ENCODE measurements at places on chromosomes 7 and 10. TPM values are rescaled to one million over a fixed set of nuclear protein-coding genes. Genes with fewer than 3 reads are reported as not detected.

DNA sequence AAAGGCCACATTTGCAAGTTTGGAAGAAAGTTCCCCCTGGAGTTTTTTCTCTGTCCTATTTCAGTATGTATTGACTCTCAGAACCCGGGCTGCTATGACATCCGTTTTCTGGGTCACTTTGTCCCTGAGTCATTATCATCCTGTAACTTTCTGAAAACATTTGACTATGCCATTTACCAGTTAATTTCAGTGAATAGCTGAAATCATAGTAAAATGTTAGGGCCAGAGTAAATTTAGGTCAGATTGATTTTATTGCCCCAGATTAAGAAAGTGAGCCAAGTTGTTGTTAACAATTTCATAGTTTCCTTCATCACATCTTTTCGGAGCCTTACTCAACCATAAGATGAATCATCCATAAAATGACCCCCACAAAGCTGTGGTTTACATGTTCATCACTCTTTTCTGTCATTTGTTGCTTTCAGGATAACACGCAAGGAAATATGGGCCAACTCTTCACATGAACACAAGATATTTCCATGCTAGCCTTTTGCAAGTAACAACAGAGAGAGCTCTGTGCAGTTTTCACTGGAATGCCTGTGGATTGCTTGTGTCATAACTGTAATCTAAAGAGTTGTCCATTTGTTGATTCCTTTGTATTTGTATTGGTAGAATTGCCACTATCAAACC, 3.9 kb upstream of the MACC1 start:
- H3K4me1 ChIP-seq, result peaks cover 35% of the 10 kb centered on the region
- no peak overlapping the region for H3K4me3 ChIP-seq
- DNase-seq, result no peak
- H3K27me3 ChIP-seq, result no peaks in the 10 kb centered on the region

- H3K4me3 ChIP-seq, result no peak overlapping the region
- no peak overlapping the region for H3K27ac ChIP-seq
- no peaks in the 10 kb centered on the region for H3K27me3 ChIP-seq
- no peaks in the 10 kb centered on the region for H3K36me3 ChIP-seq
- H3K4me1 ChIP-seq, result peaks cover 16% of the 10 kb centered on the region
These were observed 305.8 kb upstream of the KCND2 start for GRCh38 chr7:119967221-119967620.

- no peak for DNase-seq
- no peak overlapping the region for H3K27ac ChIP-seq
- H3K4me3 ChIP-seq, result no peak overlapping the region
These were observed 58.5 kb downstream of the CCDC6 start for GRCh38 chr10:59847888-59848287.

DNA sequence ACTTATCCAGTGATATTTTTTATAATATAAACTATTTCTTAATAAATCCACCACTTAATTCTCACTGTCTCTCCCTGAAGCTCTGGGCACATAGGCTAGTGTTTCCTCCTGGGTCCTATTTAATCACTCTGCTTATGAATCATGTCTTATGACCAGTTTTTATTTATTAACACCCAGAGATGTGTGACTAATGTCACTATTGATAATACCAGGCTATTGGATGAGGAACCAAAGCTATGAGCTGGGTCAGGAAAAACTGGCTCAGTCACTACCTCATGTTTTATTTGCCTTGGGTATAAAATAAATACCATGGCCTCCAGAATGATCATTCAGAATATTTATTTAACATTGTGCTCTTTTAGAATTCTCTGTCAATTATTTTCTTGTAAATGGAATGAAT, 5.2 kb downstream of the SEMA3E start:
- peaks cover 10% of the 10 kb centered on the region for H3K27me3 ChIP-seq
- H3K36me3 ChIP-seq, result no peaks in the 10 kb centered on the region
- no peak overlapping the region for H3K4me3 ChIP-seq
- no peak overlapping the region for H3K27ac ChIP-seq
- peaks cover 4% of the 10 kb centered on the region for H3K4me1 ChIP-seq
- DNase-seq, result no peak

GRCh38 chr10:49388161-49388560, 7.7 kb downstream of the DRGX start:
- no peak overlapping the region for H3K27ac ChIP-seq
- no peak for DNase-seq
- H3K4me1 ChIP-seq, result peaks cover 5% of the 10 kb centered on the region
- no peak overlapping the region for H3K4me3 ChIP-seq
- H3K36me3 ChIP-seq, result no peaks in the 10 kb centered on the region

The RPEL1 gene
- 0.29 TPM for total RNA-seq

- H3K36me3 ChIP-seq, result no peaks in the 10 kb centered on the region
- peaks cover 15% of the 10 kb centered on the region for H3K27me3 ChIP-seq
- no peak for DNase-seq
- no peaks in the 10 kb centered on the region for H3K4me1 ChIP-seq
- no peak overlapping the region for H3K27ac ChIP-seq
These were observed 67.8 kb upstream of the PCBD1 start for GRCh38 chr10:70956029-70956759.

DNA sequence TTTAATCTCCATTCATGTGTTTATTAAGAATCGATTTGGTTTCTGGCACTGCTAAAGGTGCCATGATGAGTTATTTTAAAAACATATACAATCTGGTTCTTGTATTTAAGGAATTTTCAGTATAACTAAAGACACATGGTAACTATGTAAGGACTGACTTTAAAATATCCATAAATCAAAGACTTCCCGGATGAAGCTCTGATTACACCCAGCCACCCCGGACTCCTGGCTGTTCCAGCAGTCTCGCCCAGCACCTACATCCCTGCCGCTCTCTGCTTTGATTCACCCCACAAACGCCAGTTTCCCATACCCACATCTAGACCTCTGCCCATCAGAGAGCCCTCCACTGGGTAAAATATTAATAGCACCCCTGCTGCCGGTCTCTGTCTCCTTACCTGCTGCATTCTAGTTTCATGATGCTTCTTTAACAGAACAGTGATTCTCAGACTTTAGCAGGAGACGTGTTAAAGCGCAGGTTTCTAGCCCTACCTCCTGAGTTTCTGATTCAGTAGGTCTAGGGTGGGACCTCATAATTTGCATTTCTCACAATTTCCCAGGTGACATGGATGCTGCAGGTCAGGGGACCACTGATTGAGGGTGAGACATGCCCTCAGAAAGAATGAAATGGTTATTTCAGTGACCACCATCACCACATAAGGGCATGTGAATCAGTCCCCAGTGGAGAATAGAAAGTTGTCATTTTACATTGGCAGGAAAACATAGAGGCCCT, 185.7 kb downstream of the KIAA1217 start:
- no peak for DNase-seq
- no peaks in the 10 kb centered on the region for H3K4me1 ChIP-seq

DNA sequence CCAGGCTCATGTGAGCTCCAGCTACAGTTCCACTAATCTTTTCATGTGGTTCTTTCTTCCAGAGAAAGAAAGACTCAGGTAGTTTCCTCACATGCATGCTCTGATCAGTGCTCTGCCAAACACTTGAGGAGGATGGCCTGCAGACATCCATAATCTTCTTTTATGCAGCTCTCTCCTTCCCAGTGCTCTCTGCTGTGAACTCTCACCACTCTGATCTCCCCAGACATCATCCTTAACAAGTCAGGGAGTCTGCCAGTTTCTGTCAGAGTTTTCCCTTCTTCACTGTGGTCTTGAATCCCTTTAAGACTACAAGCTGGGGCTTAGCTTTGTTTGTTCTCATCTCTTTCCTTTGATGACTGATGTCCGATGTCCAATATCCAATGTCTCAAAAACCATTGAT, 203.4 kb upstream of the PRKCQ start:
- no peaks in the 10 kb centered on the region for H3K36me3 ChIP-seq
- H3K4me3 ChIP-seq, result no peak overlapping the region
- H3K27me3 ChIP-seq, result no peaks in the 10 kb centered on the region
- H3K27ac ChIP-seq, result no peak overlapping the region

DNA sequence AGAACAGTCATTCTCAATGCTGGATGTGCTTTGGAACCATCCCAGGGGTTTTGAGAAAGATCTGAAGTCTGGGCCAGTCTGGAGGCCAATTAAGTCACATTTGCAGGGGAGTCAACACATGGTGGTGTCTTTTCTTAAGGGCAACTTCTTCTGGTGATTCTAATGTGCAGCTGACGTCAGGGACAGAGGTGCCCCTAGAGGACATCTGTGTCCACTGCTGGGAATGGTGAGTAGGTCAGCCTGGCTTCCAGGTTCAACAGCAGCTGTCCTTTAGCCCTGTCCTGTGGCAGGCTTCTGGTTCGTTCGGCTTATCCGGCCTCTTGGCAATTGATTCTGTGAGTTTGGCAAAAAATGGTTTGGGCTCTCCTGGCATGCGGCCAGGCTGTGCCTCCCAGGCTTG, 269.7 kb upstream of the HABP2 start:
- DNase-seq, result no peak
- H3K4me3 ChIP-seq, result no peak overlapping the region
- no peak overlapping the region for H3K27ac ChIP-seq
- no peaks in the 10 kb centered on the region for H3K36me3 ChIP-seq
- H3K4me1 ChIP-seq, result no peaks in the 10 kb centered on the region

The TNS3 gene
- 67.3 TPM for total RNA-seq

GRCh38 chr10:130065251-130065650, 45.4 kb downstream of the C10orf143 start:
- H3K36me3 ChIP-seq, result no peaks in the 10 kb centered on the region
- H3K4me3 ChIP-seq, result no peak overlapping the region
- no peaks in the 10 kb centered on the region for H3K4me1 ChIP-seq
- H3K27ac ChIP-seq, result no peak overlapping the region
- no peaks in the 10 kb centered on the region for H3K27me3 ChIP-seq
- DNase-seq, result no peak

GRCh38 chr7:12062062-12062461, 149.0 kb upstream of the TMEM106B start:
- no peaks in the 10 kb centered on the region for H3K36me3 ChIP-seq
- no peak for DNase-seq
- no peaks in the 10 kb centered on the region for H3K4me1 ChIP-seq
- H3K4me3 ChIP-seq, result no peak overlapping the region
- no peak overlapping the region for H3K27ac ChIP-seq

DNA sequence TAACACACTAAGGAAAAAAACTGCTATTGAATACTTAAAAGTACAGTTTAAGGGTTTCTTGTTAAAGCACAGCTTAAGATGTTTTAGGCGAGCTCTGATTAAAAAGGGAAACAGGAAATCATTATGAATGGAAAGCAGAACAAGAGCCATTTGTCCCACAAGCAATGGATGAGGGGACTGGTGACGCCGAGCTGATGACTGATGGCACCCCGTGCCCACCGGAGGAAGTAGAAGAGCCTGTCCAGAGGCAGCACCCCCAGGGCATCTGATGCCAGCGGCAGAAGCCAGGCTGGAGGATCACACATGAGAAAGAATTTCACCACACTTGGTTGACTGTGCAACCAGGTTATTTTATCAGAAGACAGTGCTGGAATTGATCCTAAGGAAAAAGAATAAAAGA, 15.0 kb upstream of the INSIG1 start:
- no peak overlapping the region for H3K27ac ChIP-seq
- H3K4me3 ChIP-seq, result no peak overlapping the region
- DNase-seq, result peak; percentile 25
- peaks cover 7% of the 10 kb centered on the region for H3K27me3 ChIP-seq
- H3K4me1 ChIP-seq, result peaks cover 3% of the 10 kb centered on the region

GRCh38 chr7:7164591-7164990, 17.8 kb upstream of the C1GALT1 start:
- no peaks in the 10 kb centered on the region for H3K36me3 ChIP-seq
- H3K27ac ChIP-seq, result no peak overlapping the region
- H3K4me3 ChIP-seq, result no peak overlapping the region
- no peak for DNase-seq
- H3K27me3 ChIP-seq, result no peaks in the 10 kb centered on the region

DNA sequence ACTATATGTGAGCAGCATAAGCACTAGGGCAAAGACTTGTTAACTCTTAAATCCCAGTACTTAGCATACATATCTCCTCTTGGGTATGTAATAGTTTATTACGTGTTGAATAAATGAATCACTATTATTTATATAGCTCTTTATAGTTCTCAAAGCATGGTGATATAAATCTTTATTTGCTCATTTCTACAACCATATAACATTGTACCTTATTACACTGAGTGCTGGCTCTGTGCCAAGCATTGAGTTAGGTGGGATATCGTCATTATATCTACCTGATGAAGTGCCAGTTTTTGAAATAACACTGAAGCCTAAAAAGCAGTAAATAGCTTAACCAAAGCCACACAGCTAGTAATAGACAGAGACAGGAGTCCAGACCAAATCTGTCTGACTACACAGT, 27.9 kb downstream of the AHR start:
- H3K4me1 ChIP-seq, result peaks cover 12% of the 10 kb centered on the region
- no peak for DNase-seq
- H3K27me3 ChIP-seq, result no peaks in the 10 kb centered on the region
- no peak overlapping the region for H3K4me3 ChIP-seq
- H3K36me3 ChIP-seq, result peaks cover 71% of the 10 kb centered on the region

DNA sequence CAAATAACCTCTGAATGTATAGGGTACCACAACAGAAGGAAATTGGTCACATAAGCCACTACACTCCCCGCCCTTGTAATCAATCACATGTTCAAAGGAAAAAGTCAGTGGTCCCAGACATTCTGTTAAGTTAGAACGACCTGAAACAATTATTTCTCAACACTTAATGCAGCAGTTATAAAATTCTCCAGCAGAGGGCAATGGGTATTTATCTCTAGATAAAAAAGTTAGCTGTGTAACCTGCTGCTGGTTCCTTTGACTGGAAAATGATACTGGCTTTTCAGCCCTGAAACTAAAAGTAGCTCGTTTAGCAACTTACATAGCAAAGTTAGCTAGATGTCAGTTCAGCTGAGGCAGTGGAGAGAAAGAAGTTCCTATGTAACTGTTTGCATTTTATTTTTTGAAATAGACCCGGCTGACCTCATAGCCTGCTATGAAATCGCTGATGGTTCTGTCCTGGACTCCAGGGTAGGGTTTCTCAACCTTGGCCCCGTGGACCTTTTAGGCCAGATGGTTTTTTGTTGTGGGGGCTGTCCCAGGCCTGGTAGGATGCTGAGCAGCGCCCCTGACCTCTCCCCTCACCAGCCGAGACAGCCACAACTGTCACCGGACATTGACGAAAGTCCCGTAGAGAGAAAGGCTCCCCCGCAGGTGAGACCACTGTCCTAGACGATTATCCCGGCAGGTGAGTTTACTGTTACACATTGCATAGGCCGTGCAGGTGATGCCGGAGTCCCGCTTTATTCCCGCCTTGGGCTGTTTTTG, 40.2 kb upstream of the PROSER2 start:
- peaks cover 4% of the 10 kb centered on the region for H3K27me3 ChIP-seq
- no peak overlapping the region for H3K4me3 ChIP-seq
- H3K27ac ChIP-seq, result no peak overlapping the region
- no peaks in the 10 kb centered on the region for H3K4me1 ChIP-seq
- DNase-seq, result peak; percentile 92
- H3K36me3 ChIP-seq, result no peaks in the 10 kb centered on the region

The CUZD1 gene
- total RNA-seq, result 0.59 TPM

DNA sequence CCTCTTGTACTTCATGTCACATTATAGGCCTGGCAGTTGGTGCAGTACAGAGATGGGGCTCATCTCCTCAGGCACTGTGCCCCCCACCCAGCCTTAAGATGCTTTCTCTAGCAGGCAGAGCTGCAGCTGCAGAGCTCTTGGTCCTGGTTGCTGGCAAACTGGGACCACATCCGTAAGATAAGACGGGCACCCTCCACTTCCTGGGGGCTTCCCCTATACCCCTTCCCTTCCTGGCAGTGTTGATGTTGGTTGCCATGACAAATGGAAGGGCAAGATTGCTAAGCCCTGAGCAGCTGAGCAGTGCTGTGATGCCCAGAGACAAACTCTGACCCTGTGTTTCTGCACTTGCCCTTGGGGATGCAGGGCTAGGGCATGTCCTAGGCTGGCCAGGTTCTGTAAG, 103.4 kb upstream of the ANLN start:
- H3K4me3 ChIP-seq, result no peak overlapping the region
- DNase-seq, result no peak
- peaks cover 13% of the 10 kb centered on the region for H3K4me1 ChIP-seq
- H3K27me3 ChIP-seq, result no peaks in the 10 kb centered on the region
- H3K36me3 ChIP-seq, result no peaks in the 10 kb centered on the region

The NEUROG3 gene
- not detected for total RNA-seq

The TAS2R5 gene
- total RNA-seq, result 1.8 TPM

The EBLN1 gene
- not detected for total RNA-seq

Data from osteoblast (primary cell).